ENCODE measurements at places on chromosomes 3 and 15.

- DNase-seq, result no peak
These were observed 250.8 kb upstream of the CBLB start for GRCh38 chr3:106119614-106120082.

DNA sequence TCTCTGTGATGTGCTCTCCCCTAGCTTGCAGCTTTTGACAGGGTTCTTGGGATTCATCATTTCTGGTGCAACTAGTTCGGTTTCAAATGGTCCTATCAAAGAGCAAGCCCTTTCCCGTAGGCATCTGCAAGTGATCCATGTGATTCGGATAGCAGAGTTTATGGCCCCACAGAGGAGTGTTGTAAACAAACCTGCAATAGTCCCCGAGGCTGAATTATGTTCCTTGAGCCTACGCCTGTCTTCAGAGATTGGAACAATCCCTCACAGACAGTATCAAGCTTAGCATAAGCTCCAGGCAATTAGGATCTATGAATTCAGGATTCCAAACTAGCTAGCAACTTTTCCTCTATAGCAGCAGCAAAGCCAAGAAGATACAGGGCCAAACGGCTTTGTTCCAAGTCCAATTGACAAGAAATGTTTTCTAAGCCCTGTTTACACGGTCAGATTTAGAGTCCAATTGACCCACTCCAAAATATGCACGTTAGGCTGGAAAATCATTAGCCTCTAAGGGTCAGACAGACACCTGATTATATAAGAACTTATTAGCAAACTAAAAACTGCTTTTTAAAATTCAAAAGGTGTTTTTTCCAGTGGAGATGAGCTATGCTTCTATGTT, 24.8 kb downstream of the LNP1 start:
- no peak for DNase-seq

DNA sequence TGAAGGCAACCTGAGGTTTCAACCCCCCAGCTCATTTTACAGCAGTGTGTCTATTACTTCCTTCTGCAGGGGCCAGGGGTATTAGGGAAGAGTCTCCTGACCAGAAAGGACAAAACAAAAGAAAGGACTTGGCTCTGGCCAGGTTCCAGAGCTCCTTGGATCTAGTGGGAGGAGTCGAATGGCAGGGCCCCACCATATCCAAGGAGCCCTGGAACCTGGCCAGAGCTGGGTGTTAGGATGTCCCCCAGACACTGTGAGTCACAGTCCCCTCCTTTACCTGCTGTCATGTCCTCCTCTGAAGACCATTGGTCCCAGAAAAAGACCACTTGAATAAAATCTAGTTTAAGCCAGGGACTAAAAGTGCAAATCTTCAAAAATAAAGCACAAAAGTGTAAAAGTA, 113.2 kb downstream of the EEFSEC start:
- DNase-seq, result no peak

- DNase-seq, result no peak
These were observed 380.2 kb downstream of the ULK4 start for GRCh38 chr3:41581700-41582099.

DNA sequence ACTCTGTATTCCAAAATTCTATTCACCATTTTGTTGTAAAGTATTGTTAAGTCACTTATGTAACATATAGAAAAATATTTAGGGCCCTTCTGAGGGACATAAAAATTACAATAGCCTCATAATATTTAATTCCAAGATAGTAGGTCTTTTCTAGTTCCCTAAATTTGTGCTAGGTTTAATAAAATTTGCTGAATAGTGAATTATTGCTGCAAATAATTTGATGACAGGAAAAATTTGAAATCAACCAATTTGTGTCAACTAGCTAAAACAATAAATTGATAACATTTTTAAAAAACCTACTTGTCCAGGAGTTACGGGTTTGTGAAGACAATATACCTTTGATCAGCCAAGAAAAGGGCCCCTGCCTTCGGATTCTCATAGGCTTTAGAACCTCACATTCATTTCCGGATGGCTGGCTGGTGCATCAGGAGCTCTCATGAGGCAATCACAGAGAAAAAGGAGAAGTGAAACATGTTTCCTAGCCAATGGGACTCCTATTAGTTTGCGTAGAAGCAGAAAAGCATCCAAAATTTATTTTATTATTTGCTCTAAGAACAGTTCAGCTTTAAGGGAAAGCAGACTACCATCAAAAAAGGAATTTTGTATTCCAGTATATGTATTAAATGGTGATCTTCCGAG, 177.2 kb downstream of the LRRC3B start:
- no peak for DNase-seq

DNA sequence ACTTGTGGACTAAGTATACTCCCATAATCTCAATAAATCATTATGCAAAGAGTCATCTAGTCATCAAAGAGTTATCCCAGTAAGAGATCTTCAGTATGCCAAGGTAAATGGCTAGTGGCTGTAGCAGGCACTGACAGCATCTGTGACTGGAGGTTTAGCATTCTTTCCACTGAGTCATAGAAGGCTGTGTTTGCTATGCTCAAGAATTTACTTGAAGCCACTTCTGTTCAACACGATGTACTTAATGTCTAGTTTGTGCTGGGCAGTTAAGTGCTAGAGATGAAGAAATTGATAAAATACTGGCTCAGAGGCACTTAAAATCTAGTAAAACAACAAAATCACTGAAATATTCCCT, 13.0 kb downstream of the ZBED2 start:
- DNase-seq, result no peak

- DNase-seq, result no peak
These were observed 308.8 kb upstream of the PDZRN3 start for GRCh38 chr3:73933585-73933984.

DNA sequence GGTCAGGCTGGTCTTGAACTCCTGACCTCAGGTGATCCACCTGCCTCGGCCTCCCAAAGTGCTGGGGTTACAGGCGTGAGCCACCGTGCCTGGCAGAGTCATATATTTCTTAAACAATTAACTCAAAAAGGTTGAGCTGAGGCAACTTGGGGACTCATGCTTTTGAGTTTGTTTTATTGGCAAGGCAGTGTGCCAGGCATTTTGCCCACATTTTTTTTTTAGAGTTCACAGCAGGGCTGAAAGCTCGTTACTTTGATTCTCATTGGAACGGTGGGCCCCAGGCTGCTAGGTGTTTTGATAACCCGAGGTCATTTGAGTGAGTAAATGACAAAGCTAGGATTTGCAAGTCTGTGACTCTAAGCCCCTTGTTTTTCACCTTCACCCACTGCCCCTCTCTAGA, 76.2 kb downstream of the CCK start:
- DNase-seq, result no peak

- no peak for DNase-seq
These were observed 22.6 kb upstream of the RBP1 start for GRCh38 chr3:139561959-139562676.

DNA sequence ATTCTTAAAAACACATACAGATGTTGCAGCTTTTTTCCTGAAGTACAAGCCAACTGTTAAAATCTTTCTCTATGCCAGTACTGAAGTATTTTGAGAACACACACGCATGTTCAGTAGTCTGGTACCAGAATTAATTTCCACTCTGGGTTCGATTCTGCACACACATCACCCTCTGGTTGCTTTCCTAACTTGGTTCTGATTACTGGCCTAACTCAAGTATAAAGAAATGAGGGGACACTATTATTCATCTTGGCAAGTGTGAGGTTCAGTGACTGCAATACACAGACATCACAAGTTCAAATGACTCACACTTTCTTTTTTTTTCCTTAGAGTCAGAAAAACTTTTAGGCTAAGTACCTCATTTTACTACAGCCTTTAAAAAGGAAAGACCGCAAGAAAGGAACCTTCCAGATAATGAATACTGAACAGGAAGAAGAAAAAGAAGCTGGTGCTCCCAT, 37.4 kb upstream of the LDHAL6B start:
- no peak for DNase-seq

- no peak for DNase-seq
These were observed 51.8 kb upstream of the ADPGK start for GRCh38 chr15:72835294-72835890.

DNA sequence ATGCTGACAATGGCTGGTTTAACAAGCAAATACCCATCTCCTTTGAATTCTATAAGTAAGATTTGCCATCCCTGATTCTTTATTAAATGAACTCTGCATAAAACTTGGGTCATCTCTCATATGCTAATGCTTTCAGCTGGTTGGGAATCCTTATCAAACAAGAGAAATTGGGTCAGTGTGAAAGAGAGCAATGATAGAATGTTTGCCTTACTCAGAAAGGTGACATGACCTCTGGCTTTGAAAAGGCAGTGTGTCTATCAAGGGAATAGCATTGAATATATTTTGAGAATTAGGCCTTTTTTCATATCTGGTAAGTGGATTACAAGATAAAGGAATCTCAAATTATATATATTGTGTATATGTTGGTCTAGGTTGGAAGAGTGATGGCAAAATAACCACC, 8.7 kb upstream of the SLC7A14 start:
- DNase-seq, result no peak

DNA sequence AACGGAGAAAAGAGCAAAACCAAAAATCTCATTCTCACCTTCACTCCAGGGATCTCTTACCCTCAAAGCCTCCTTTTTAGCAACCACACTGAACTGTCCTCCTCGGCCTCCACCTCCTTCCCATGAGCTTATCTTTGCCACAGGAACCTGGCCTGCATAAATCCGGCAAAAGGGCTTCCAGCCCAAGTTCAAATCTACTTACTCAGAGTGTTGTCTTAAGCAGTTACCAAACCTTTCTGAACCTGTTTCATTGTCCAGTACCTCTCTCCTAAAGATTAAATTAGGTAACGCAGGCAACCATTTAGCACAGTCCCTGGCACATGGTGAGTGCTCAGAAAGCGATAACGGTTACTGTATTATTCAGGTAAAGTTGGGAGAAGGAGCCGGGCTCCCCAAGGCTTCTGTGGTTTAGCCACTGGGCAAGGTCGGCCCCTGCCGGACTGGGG, 777 bp downstream of the CIB1 start:
- DNase-seq, result no peak

GRCh38 chr3:58206406-58207011, 4.3 kb downstream of the DNASE1L3 start:
- no peak for DNase-seq

GRCh38 chr15:45174069-45174468, 13.7 kb downstream of the SHF start:
- DNase-seq, result no peak

DNA sequence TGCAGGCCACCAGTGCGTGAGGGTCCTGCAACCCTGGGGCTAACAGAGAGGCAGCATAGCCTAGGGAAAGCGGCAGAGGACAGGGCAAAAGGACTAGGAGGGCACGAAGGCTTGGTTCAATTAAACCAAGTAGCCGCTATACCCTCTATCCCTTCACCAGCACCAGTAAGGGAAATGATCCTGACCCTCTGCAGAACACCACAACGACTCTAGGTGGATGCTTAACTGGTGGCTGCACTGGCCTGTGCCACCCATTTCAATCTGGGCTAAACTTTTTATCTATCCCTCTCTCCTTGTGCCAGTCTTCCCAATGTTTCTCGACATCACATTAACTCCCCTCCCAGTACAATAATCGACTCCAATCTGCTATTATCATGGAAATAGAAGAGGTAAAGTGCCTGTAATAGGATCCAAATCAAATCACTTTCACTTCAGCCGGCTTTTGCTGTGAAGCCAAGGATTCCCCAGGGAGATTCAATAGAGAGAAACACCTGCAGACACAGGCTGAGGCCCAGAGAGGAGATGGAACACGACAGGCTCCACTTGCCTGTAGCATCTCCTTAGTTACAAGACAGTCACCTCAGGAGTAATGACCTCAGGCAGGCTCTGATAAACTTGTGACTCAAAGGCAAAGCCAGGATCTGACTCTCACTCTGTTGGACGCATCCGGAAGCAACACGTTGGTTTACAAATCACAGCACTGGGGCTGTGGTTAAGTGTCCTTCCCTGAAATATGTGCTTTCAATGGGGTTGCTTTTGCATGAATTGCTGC, 791.6 kb upstream of the ARRDC4 start:
- DNase-seq, result no peak

GRCh38 chr3:185460719-185461350, 38.0 kb downstream of the TMEM41A start:
- no peak for DNase-seq

GRCh38 chr3:115169808-115170207, 22.7 kb upstream of the ZBTB20 start:
- no peak for DNase-seq

GRCh38 chr3:63048367-63049326, 173.4 kb upstream of the CADPS start:
- no peak for DNase-seq

DNA sequence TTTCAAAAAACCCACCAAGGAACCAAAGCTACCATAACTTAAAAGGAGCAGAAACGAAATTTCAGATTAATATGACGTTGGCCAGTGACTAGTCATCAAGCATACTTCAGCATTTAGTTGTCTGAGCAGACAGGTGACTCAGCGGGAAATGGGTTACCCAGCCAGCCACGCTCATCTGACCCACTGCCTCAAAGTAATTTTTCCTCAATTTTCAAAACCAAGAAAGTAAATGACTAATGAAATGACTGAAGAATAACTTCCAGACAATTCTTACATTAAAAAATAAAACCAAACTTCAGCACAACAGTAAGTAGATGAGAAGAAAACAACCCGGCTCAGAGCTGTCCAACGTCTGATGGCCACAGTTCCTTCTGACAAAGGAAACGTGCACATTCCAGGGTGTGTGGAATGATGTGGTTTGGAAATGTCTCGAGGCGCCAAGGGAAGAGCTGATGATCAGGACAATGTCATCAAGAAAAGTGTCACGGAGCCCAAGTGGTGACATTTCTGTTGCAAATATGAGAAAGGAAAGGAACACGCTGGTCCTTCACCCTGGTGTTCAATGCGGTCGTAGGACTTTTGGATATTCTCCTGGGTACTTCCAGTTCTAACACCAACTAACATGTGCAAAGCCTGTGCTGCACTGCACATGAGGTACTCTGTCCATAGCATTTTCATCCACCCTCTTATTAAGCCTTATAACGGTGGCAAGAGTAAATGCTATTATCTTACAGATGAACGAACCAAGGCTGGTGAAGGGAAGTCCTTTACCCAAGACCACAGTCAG, 79.1 kb downstream of the FOXP1 start:
- DNase-seq, result no peak

DNA sequence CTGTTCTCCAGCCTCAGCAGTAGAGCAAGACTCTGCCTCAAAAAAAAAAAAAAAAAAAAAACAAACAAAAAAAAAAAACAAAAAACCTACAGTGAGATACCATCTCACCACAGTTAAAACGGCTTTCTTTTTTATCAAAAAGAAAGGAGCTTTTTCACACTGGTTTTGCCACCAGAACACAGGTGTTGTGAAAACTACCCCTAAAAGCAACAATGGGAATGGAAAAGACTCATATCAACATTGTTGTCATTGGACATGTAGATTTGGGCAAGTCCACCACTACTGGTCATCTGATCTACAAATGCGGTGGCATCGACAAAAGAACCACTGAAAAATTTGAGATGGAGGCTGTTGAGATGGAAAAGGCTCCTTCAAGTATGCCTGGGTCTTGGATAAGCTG, 24.8 kb upstream of the SLC25A38 start:
- DNase-seq, result no peak

- DNase-seq, result no peak
These were observed 55.4 kb downstream of the CCDC54 start for GRCh38 chr3:107432646-107433045.

DNA sequence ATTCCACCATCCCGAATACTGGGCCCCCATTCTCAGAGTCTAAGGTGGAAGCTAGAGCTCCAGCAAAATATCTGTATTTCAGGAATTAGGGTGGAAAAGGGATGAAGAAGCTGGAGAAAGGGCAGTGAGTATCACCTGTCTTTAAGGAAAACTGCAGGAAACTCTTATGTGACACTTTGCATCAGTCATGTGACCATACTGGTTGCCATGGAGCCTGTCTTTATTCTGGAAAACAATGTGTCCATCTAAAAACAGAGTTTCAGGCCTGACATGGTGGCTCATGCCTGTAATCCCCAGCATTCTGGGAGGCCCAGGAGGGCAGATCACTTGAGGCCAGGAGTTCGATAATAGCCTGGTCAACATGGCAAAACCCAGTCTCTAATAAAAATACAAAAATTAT, 52.9 kb upstream of the FSIP1 start:
- DNase-seq, result no peak
